ENCODE measurements at places on chromosomes 13 and 19. TPM values are rescaled to one million over a fixed set of nuclear protein-coding genes. Genes with fewer than 3 reads are reported as not detected.

Gene CACNG8
- total RNA-seq, result not detected

Gene FKRP
- total RNA-seq, result 5.6 TPM

Gene C1QTNF9
- not detected for total RNA-seq

Gene CYP2A6
- not detected for total RNA-seq

Gene MRPL4
- total RNA-seq, result 105 TPM

Gene PEG3
- 2.1 TPM for total RNA-seq

Gene FXYD7
- not detected for total RNA-seq

Gene ABCA7
- 24.4 TPM for total RNA-seq

Gene MEGF8
- 10.1 TPM for total RNA-seq

Gene TPTE2
- total RNA-seq, result not detected

Gene SIGLEC9
- 1.4 TPM for total RNA-seq

Gene ZNF486
- 1.3 TPM for total RNA-seq

Gene ARHGAP45
- total RNA-seq, result 39.3 TPM

Gene SKA3
- 5.1 TPM for total RNA-seq

Gene FLT3
- 0.49 TPM for total RNA-seq

Gene PCDH9
- 0.76 TPM for total RNA-seq

Gene MRPS31
- total RNA-seq, result 8.8 TPM

Gene APOE
- total RNA-seq, result 141 TPM

Gene S1PR4
- 4.2 TPM for total RNA-seq

Gene RNF225
- total RNA-seq, result 6.3 TPM

Gene ATP4B
- not detected for total RNA-seq

Gene DCLK1
- total RNA-seq, result 9.1 TPM

Gene IGFL1
- total RNA-seq, result 22.9 TPM

Gene CYP4F12
- 34.5 TPM for total RNA-seq

Gene MYH14
- 141 TPM for total RNA-seq

Gene ZNF584
- 10.0 TPM for total RNA-seq

Gene WDR88
- not detected for total RNA-seq

Gene SF3A2
- total RNA-seq, result 32.7 TPM

Gene FCAR
- total RNA-seq, result 0.41 TPM

Gene TUBA3C
- total RNA-seq, result not detected

Gene SIGLEC5
- total RNA-seq, result not detected

Gene SMAD9
- total RNA-seq, result 0.88 TPM

Gene ACP7
- 0.19 TPM for total RNA-seq

Gene ZNF560
- not detected for total RNA-seq

Gene ZNF283
- total RNA-seq, result 19.1 TPM

Gene CGB8
- total RNA-seq, result not detected

All from esophagus squamous epithelium (tissue), 5 donors.